ENCODE measurements at places on chromosomes 7 and 10. TPM values are rescaled to one million over a fixed set of nuclear protein-coding genes. Genes with fewer than 3 reads are reported as not detected.

NACAD gene
- total RNA-seq: 3.3 TPM

DNA sequence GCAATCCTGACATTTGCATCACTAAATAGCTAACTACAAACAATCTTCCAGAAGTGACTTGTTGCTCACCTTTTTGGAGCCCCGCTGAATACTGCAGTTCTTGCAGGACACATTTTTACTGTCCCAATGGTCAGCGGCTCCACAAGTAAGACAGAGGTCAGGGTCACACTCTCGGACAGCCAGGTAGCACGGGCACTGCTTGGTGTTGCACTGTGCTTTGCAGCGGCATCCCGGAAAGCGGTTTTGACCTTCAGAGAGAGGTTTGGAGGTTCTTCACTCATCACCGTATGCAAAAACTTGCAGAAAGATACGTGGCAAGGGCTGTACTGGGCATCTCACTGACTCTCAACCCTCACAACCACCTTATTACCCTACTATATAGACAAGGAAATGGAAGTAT, 70.2 kb downstream of the EZH2 start:
- H3K27ac ChIP-seq: no peak overlapping the region
- no peaks in the 10 kb centered on the region for H3K36me3 ChIP-seq
- H3K4me3 ChIP-seq: no peak overlapping the region
- DNase-seq: no peak
- H3K27me3 ChIP-seq: no peaks in the 10 kb centered on the region

- no peaks in the 10 kb centered on the region for H3K36me3 ChIP-seq
- H3K27me3 ChIP-seq: no peaks in the 10 kb centered on the region
- no peak for DNase-seq
These were observed 20.1 kb downstream of the NOLC1 start for GRCh38 chr10:102172288-102172687.

GRCh38 chr7:843230-843629, 11.0 kb downstream of the SUN1 start:
- no peaks in the 10 kb centered on the region for H3K27me3 ChIP-seq
- no peak overlapping the region for H3K27ac ChIP-seq
- no peak for DNase-seq
- H3K36me3 ChIP-seq: peaks cover 9% of the 10 kb centered on the region

GRCh38 chr7:14400271-14400670, 410.8 kb upstream of the ETV1 start:
- H3K36me3 ChIP-seq: no peaks in the 10 kb centered on the region
- no peak for DNase-seq
- no peak overlapping the region for H3K27ac ChIP-seq
- no peak overlapping the region for H3K4me3 ChIP-seq
- no peaks in the 10 kb centered on the region for H3K4me1 ChIP-seq
- H3K27me3 ChIP-seq: no peaks in the 10 kb centered on the region

DNA sequence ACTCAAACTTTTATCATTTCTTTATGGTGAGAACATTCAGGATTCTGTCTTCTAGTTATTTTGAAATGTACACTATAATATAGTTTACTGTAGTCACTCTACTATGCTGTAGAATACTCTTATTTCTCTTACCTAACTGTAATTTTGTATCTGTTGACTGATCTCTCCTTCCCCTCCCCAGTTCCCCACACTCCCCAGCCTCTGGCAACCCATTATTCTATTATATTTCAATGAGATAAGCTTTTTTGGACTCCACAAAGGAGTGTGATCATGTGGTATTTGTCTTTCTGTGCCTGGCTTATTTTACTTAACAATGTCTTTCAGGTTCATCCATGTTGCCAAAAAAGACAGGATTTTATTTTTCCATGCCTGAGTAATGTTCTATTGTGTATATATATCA, 71.4 kb upstream of the DYNC1I1 start:
- no peaks in the 10 kb centered on the region for H3K4me1 ChIP-seq
- no peaks in the 10 kb centered on the region for H3K36me3 ChIP-seq
- DNase-seq: no peak
- no peak overlapping the region for H3K27ac ChIP-seq
- H3K4me3 ChIP-seq: no peak overlapping the region

DNA sequence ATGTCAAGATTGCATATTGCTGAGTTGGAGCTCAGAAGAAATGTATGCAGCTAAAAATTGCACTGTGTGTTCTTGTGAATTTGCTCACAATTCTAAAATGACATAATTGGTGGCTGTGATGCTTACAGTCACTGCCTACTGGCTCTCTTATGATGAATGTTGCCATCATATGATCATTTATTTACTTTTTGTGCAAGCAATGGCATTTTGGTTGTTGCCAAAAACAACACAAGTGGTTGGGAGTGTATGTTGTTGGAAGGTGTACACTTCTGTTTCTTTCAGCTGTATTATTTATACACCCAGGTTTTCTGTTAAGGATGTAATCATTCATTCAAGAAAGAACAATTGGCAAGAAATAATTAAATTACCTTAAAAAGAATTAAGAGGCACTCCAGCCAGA, 28.9 kb downstream of the PON1 start:
- H3K27ac ChIP-seq: no peak overlapping the region
- H3K4me3 ChIP-seq: no peak overlapping the region
- H3K27me3 ChIP-seq: no peaks in the 10 kb centered on the region
- no peak for DNase-seq
- no peaks in the 10 kb centered on the region for H3K4me1 ChIP-seq

HABP2 gene
- total RNA-seq: not detected

- no peaks in the 10 kb centered on the region for H3K4me1 ChIP-seq
- no peak overlapping the region for H3K4me3 ChIP-seq
- DNase-seq: no peak
- H3K27me3 ChIP-seq: no peaks in the 10 kb centered on the region
These were observed 548.6 kb downstream of the ARL4A start for GRCh38 chr7:13236026-13236425.

GRCh38 chr7:2894118-2894940, 50.2 kb upstream of the GNA12 start:
- no peak overlapping the region for H3K4me3 ChIP-seq
- H3K27me3 ChIP-seq: no peaks in the 10 kb centered on the region
- H3K4me1 ChIP-seq: no peaks in the 10 kb centered on the region
- H3K27ac ChIP-seq: no peak overlapping the region
- no peaks in the 10 kb centered on the region for H3K36me3 ChIP-seq

DNA sequence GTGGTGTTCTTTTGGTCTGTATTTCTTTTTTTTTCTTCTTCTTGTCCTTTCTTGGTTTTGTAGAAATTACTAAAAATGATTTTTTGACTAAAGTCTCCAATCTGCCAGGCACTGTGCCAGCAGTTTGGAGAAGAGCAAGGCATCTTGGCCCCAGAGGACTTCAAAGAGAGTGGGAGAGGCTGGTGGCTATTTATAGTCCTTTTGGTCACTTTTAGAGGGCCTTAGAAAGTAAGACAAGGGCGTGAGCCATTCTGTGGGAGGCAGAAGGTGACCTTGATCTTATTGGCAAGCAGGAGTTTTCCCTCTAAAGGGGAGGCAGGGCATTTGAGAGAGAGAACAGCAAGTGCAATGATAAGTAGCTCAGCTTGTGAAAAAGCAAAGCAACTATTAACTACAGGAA, 211.9 kb downstream of the GALNT17 start:
- no peaks in the 10 kb centered on the region for H3K36me3 ChIP-seq
- DNase-seq: no peak
- no peaks in the 10 kb centered on the region for H3K4me1 ChIP-seq
- H3K27ac ChIP-seq: no peak overlapping the region
- H3K27me3 ChIP-seq: no peaks in the 10 kb centered on the region
- H3K4me3 ChIP-seq: no peak overlapping the region

DNA sequence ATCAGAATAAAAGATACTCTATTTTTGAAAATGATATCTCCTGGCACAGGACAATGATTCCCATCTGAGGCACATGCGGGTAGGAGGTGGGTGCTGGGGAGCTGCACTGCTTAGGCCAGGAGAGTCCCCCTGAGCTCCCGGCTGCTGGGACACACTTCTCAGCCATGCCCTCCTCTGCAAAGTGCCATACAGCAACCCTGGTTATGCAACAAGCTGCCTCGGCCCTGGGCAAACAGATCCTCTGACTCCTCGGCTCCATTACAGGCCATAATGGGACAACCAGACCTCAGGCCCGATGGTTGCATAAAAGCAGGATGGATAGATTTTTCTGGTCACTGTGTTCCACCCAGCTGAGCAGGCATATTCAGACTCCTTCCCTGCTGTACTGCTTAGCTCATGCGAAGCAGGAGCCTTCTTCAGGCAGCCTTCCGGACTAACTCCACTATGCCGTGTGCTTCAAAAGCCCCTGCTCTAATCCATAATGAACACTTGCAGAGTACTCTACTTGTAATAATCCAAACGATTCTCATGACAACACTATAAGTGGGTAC, 6.5 kb upstream of the LEP start:
- no peak overlapping the region for H3K4me3 ChIP-seq
- no peaks in the 10 kb centered on the region for H3K4me1 ChIP-seq
- no peaks in the 10 kb centered on the region for H3K36me3 ChIP-seq
- no peak for DNase-seq

DNA sequence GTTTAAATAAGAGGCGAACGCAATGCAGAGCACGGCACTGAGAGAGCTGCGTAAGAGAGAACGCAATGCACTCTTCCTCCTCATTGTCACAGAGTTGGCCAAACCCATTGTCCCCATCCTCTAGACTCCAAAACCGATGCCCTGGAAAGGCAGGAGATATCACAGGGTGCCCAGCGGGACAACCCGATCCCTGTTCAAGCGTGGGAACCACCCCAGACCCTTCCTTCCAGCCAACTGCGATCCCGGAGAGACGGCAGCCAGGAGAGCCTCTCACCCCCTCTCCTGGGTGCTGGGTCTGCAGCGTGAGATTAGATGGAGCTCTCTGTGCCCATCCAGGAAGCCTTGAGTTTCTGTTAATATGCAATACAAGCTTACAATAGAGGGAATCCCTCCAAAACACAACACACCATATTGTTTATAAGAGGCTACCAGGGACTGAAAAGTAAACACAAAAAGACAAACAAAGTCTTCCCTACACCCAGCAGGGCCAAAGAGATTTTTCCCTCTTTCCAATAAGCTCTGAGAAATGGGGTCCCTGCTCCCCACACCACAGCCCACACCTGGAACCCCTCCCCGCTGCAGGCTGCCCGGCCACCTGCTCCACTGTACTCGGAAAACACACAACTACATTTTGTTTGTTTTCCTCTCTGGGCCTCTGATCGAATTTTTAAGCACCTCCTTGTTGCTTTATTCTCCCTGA, 187.6 kb downstream of the ADARB2 start:
- no peaks in the 10 kb centered on the region for H3K36me3 ChIP-seq
- H3K4me3 ChIP-seq: no peak overlapping the region
- no peaks in the 10 kb centered on the region for H3K27me3 ChIP-seq
- H3K27ac ChIP-seq: no peak overlapping the region

DNA sequence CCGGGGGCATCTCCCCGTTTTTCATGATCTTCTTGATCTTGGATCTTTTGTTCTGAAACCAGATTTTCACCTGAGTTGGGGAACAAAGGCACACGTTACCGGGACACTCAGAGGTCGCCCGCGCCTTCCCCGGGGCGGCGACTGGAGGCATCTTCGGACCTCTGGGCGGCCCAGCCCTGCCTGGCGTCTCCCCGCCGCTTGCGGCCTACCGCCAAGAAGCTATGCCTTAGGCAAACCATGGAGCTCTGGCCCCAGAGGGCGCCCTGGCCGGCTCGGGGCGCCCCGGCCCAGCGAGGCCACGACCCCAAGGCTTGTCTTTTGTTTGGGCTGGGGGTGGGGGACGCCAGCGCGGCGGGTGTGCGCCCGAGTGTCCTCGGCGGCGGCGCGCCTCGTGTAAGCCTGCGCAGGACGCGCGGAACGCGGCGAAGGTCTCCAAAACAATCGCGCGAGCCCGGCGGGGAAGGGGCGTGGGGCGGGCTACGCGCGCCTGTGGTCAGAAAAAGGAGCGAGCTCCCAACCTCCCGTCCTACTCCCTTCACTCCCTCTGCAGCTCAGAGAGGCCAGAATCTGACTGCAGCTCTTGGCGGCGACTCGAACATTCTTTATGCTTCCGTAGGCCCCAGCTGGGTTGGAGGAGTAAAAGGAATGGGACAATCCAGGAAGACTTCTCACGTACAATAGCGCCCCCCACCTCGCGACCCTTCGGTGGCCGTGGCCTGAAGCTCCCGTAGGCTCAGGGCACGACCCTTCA, 3.5 kb downstream of the DLX5 start:
- peaks cover 95% of the 10 kb centered on the region for H3K27me3 ChIP-seq
- no peak for DNase-seq
- H3K4me3 ChIP-seq: no peak overlapping the region
- H3K4me1 ChIP-seq: no peaks in the 10 kb centered on the region

DNA sequence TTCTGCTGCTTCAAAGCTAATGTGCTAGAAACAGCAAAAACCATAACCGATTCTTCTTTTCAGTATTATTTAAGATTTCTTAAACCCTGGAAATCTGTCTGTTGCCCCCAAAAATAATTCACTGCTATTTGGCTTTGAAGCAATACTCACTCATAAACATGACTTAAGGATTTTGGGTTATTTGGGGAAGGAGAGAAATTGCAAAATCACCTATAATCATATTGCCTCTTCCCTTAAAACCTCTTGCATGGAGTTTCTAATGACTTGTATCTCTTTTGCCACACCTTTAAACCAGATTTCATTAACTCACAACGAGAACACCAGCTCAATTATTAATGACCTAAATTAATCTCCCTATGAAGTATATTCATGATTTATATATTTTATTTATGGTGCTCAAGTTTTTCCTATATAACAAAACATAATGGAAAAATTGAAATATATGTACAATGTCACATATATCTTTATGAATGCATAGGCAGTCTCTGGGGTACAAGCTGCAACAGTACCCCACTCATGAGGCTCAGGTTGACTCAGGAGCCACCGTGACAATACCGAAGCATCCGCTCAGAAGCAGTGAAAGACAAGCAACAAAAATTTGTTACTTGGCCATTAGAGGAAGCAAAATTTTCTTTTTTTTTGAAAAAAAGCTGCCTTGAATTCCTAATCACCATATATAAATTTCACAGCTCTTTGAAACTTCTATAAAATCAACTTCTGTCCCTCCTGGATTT, 3.0 kb downstream of the NAMPT start:
- H3K36me3 ChIP-seq: no peaks in the 10 kb centered on the region
- no peaks in the 10 kb centered on the region for H3K27me3 ChIP-seq
- no peak overlapping the region for H3K27ac ChIP-seq
- peak overlapping the region; percentile 68 for H3K4me3 ChIP-seq
- DNase-seq: no peak
- no peaks in the 10 kb centered on the region for H3K4me1 ChIP-seq

- DNase-seq: no peak
- no peak overlapping the region for H3K4me3 ChIP-seq
- H3K4me1 ChIP-seq: no peaks in the 10 kb centered on the region
- H3K36me3 ChIP-seq: no peaks in the 10 kb centered on the region
These were observed 163.1 kb upstream of the AGR3 start for GRCh38 chr7:17044861-17045260.

- no peaks in the 10 kb centered on the region for H3K4me1 ChIP-seq
- no peaks in the 10 kb centered on the region for H3K36me3 ChIP-seq
- no peak overlapping the region for H3K27ac ChIP-seq
- no peak for DNase-seq
These were observed 195.5 kb upstream of the HPS1 start for GRCh38 chr10:98642281-98642680.

CNPY1 gene
- not detected for total RNA-seq

NUTM2A gene
- total RNA-seq: 0.62 TPM

- no peak for DNase-seq
- peaks cover 15% of the 10 kb centered on the region for H3K4me1 ChIP-seq
- H3K36me3 ChIP-seq: no peaks in the 10 kb centered on the region
- no peaks in the 10 kb centered on the region for H3K27me3 ChIP-seq
- H3K4me3 ChIP-seq: no peak overlapping the region
These were observed 1.3 kb upstream of the YWHAG start for GRCh38 chr7:76359978-76360638.

LRRD1 gene
- total RNA-seq: not detected

OPN1SW gene
- not detected for total RNA-seq
